ENCODE measurements at places on chromosomes 12 and 14. TPM values are rescaled to one million over a fixed set of nuclear protein-coding genes. Genes with fewer than 3 reads are reported as not detected.

FLVCR2 gene
- polyA plus RNA-seq = 1.2 TPM

P2RX4 gene
- 21.3 TPM for polyA plus RNA-seq

SLC6A13 gene
- polyA plus RNA-seq = 0.06 TPM

HOXC13 gene
- polyA plus RNA-seq = not detected

GYS2 gene
- 0.05 TPM for polyA plus RNA-seq

TOMM20L gene
- polyA plus RNA-seq = not detected

GUCY2C gene
- polyA plus RNA-seq = not detected

SUOX gene
- polyA plus RNA-seq = 10.0 TPM

RIMBP2 gene
- 1.1 TPM for polyA plus RNA-seq

TAS2R43 gene
- polyA plus RNA-seq = not detected

PLA2G1B gene
- 11.8 TPM for polyA plus RNA-seq

NRIP2 gene
- 5.1 TPM for polyA plus RNA-seq

ERP27 gene
- polyA plus RNA-seq = 0.21 TPM

KIF5A gene
- polyA plus RNA-seq = 0.11 TPM

LPAR5 gene
- polyA plus RNA-seq = 0.35 TPM

VSX2 gene
- polyA plus RNA-seq = not detected

KRT78 gene
- polyA plus RNA-seq = 0.98 TPM

KRT79 gene
- polyA plus RNA-seq = 1.0 TPM

FOXM1 gene
- polyA plus RNA-seq = 0.30 TPM

SERPINA9 gene
- not detected for polyA plus RNA-seq

NANOG gene
- not detected for polyA plus RNA-seq

COQ5 gene
- polyA plus RNA-seq = 38.9 TPM

RPL10L gene
- polyA plus RNA-seq = not detected

ISM2 gene
- 0.24 TPM for polyA plus RNA-seq

CCDC175 gene
- not detected for polyA plus RNA-seq

DTX1 gene
- polyA plus RNA-seq = 3.4 TPM

MMP14 gene
- polyA plus RNA-seq = 109 TPM

DCN gene
- polyA plus RNA-seq = 109 TPM

TRHDE gene
- polyA plus RNA-seq = 2.7 TPM

SRGAP1 gene
- 2.2 TPM for polyA plus RNA-seq

CIROP gene
- polyA plus RNA-seq = 0.03 TPM

SYNDIG1L gene
- polyA plus RNA-seq = not detected

PPM1H gene
- 1.9 TPM for polyA plus RNA-seq

CLEC4C gene
- polyA plus RNA-seq = not detected

ZFHX2 gene
- polyA plus RNA-seq = 0.35 TPM

PIP4K2C gene
- polyA plus RNA-seq = 8.8 TPM

SPTB gene
- 2.5 TPM for polyA plus RNA-seq

CCDC177 gene
- polyA plus RNA-seq = 0.07 TPM

EXOC3L4 gene
- polyA plus RNA-seq = 1.7 TPM

IRAK3 gene
- 17.0 TPM for polyA plus RNA-seq

HOXC9 gene
- polyA plus RNA-seq = 0.28 TPM

RFX4 gene
- not detected for polyA plus RNA-seq

AMN gene
- polyA plus RNA-seq = 2.0 TPM

HCAR2 gene
- polyA plus RNA-seq = 68.5 TPM

NELL2 gene
- polyA plus RNA-seq = 0.26 TPM

RNU4-1 gene
- polyA plus RNA-seq = not detected

ACOT4 gene
- 3.7 TPM for polyA plus RNA-seq

LMNTD1 gene
- not detected for polyA plus RNA-seq

ACOT6 gene
- 0.19 TPM for polyA plus RNA-seq
